ENCODE measurements at places on chromosomes 12 and 14.

DNA sequence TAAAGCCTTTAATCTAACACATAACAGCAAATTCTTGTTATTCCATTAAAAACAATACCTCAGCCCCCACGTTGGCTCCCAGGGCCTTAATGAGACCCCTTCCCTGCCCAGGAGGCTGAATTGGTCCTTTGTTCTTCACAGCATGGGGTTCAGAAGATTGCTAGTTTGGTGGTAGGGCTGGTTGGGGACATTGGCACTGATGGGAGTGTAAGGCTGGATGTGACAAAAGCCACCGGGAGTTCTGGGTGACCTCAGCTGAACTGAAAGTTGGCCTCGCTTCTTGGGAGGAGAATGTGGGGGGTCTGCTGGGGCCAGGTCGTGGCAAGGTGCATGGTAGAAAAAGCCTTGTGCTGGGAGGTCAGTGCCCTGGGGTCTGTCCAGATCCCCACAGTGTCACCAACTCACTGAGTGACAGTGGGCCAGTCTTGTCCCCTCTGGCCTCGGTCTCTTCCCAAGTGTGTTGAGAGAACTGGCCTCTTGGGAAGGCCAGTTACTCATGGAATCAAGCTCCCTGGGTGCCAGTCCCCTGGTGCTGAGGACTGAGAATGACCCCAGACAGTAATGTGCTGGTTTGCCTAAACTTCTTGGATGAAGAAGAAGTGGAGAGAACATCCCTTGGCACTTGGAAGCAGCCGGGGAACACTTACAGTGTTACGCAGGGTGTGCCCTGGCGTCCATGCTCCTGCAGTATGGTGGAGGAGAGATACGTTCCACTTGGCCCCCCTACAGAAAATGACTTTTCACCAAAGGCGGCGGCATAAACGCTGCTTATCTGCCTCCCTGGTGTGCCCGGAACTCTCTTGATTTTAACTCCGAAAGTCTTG, 283.7 kb upstream of the RTL1 start:
- no peak overlapping the region for H3K4me3 ChIP-seq
- DNase-seq = no peak
- H3K4me1 ChIP-seq = no peaks in the 10 kb centered on the region

DNA sequence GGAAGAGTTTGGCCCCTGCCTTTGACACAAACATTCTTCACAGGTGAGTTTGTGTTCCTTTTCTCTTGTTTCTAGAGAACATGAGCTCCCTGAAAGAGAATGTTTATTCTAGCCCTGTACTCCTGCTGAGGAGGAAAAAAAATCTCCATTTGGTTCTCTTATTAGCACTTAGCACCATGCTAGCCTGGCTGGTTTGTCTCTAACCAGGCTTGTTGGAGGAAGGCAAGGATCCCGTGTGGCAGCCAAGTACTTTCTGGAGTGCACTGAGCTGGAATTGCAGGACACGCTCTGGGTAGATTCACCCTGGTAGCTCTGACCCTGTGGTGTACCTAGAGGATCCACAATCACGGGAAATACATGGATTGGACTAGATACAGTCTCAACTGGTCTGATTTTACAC, 41.9 kb downstream of the KCNA1 start:
- no peak for DNase-seq
- H3K36me3 ChIP-seq = no peaks in the 10 kb centered on the region
- H3K27ac ChIP-seq = no peak overlapping the region
- H3K27me3 ChIP-seq = peaks cover 4% of the 10 kb centered on the region
- no peak overlapping the region for H3K4me3 ChIP-seq

DNA sequence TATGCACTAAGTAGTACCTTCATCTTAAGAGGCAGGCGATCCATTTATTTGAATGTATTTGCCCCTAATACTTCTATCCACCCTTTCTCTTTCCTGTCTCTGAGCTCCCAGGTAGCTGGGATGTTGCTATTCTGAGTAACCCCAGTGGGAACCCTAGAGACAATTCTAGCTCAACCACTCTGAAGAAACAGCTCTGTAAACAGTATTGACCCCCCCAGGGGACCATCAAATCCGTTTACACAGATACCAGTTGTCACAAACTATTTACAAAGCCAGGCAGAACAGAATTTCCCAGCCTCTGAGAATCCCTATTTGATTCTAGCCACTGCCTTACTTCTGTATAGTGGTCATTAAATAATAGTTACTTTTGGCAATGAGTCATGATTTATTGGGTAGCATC, 64.9 kb downstream of the MIPOL1 start:
- H3K27me3 ChIP-seq = no peaks in the 10 kb centered on the region
- peaks cover 2% of the 10 kb centered on the region for H3K36me3 ChIP-seq
- H3K4me1 ChIP-seq = 0 out of 2 replicates have a peak, but pooled peaks cover 1% of the 10 kb centered on the region
- H3K4me3 ChIP-seq = no peak overlapping the region

DNA sequence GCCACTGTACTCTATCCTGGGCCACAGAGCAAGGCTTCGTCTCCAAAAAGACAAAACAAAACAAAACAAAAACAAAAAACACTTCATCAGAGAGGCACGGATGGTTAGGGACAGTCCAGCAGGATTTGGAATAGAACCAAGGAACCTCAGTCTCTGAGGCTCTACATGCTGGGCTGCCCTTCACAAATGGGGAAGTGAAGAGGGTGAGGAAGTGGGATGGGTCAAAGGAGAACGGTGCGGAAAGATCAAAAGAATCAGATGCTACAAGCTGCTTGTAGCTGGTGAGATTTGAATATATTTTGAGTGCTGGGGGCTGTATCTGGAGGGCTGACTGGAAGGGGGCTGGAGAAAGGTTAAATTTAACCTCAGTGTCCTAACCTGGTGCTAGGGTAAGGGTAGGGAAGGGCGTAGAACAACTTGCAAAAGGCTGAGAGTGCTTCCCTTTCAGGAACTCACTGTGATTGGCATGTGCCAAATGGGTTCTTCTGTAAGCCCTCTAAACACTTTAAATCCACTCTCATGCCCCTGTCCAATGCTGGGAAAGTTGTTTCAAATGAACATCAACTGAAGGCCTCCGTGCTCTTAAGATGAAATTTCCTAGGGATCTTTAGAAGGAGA, 4.6 kb downstream of the FOXJ2 start:
- H3K27ac ChIP-seq = no peak overlapping the region
- H3K36me3 ChIP-seq = peaks cover 4% of the 10 kb centered on the region
- peaks cover 27% of the 10 kb centered on the region for H3K4me1 ChIP-seq
- no peaks in the 10 kb centered on the region for H3K27me3 ChIP-seq
- no peak for DNase-seq

DNA sequence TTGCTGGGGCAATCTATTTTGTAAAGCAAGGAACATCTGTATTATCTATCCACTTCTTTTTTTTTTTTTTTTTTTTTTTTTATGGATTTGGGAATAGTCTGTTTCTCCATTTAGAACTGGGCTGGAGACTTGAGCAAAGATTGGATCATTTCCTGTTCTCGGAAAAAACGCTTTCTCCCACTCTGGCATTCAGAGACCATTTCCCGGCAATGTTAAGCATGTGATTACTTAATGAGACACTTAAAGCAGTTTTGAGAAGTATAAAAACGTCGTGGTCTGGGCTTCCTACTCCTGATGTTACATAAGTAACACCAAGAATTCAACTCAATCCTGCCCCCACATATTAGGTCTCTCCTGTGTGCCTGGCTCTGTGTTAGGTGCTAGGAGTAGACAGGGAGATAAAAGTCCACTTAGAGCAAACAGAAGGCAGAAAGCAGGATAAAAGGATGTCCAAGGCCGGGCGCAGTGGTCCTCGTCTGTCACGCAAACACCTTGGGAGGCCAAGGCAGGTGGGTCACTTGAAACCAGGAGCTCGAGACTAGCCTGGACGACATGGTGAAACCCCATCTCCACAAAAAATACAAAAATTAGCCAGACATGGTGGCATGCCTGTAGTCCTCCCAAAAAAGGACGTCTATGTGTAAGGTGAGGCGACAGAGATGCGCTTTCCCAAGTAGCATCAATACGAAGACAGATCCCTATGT, 152.1 kb upstream of the GSC start:
- H3K4me3 ChIP-seq = no peak overlapping the region
- H3K27ac ChIP-seq = no peak overlapping the region
- H3K4me1 ChIP-seq = no peaks in the 10 kb centered on the region
- no peak for DNase-seq
- no peaks in the 10 kb centered on the region for H3K27me3 ChIP-seq

DNA sequence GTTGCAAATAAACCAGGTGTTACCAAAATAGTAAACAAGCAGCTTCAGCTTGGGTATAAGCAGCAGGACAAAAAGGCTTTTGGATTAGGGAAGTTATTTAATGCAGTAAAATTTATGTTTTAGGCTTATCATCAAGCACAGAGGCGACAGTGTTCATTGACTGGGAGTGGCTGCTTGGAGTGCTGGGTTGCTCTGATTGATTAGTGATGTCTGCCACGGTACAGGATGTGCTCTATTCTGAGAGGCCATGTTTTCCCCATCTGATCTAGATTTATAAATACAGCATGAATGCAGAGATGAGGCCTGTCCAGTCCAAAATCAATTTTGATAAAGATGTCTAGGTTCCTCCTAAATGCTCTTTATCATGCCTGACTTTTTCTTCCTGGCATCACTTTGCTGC, 83.5 kb downstream of the MAP1LC3B2 start:
- no peaks in the 10 kb centered on the region for H3K4me1 ChIP-seq
- no peak overlapping the region for H3K27ac ChIP-seq
- no peak for DNase-seq
- no peak overlapping the region for H3K4me3 ChIP-seq
- H3K36me3 ChIP-seq = peaks cover 5% of the 10 kb centered on the region
- H3K27me3 ChIP-seq = no peaks in the 10 kb centered on the region

DNA sequence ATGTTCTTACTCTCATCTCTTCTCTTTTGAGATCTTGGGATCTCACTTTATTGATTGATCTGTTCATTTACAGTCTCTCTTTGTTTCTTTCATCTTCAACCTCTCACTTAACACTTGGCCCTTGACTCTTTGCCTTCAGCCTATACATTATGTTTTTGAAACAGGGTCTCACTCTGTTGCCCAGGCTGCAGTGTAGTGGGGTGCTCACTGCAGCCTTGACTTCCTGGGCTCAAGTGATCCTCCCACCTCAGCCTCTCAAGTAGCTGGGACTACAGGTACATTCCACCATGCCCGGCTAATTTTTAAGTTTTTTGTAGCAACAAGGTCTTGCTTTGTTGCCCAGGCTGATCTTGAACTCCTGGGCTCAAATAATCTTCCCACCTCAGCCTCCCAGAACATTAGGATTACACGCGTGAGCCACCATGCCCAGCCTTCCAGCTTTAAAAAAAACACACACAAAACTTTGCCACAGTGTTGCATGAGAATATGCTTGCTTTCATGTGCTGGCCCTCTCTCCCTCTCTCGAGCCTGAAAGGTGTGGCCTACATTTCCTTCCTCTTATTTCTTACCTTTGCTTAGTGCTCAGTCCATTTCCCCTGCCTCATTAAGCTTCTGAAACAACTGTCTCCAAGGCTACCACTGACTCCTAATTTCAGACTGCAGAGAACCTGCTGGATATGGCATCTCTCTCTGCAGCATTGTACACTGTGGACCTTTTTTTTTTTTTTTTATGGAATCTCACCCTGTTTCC, 9.9 kb downstream of the DIP2B start:
- DNase-seq = no peak
- H3K4me3 ChIP-seq = no peak overlapping the region
- H3K36me3 ChIP-seq = no peaks in the 10 kb centered on the region
- no peaks in the 10 kb centered on the region for H3K4me1 ChIP-seq
- H3K27ac ChIP-seq = no peak overlapping the region
- H3K27me3 ChIP-seq = no peaks in the 10 kb centered on the region

GRCh38 chr12:63848450-63848849, 4.0 kb downstream of the SRGAP1 start:
- H3K27me3 ChIP-seq = no peaks in the 10 kb centered on the region
- H3K27ac ChIP-seq = no peak overlapping the region
- DNase-seq = no peak
